ENCODE measurements at places on chromosomes 7 and 10.

GRCh38 chr10:56745490-56745889 is 384.4 kb upstream of the ZWINT start:
- DNase-seq: no peak

- no peak for DNase-seq
Observed at GRCh38 chr7:133887459-133887858, 239.7 kb upstream of the LRGUK start.

- no peak for DNase-seq
Observed at GRCh38 chr10:110349831-110350230, 45.1 kb upstream of the SMNDC1 start.

- no peak for DNase-seq
Observed at GRCh38 chr7:85144771-85145170, 42.1 kb downstream of the SEMA3D start.
